Stimulated activated CD8-positive, alpha-beta memory T cell treated with anti-CD3 and anti-CD28 coated beads, Interleukin-15, amount 100 ng/mL, for 4 hours (primary cell): ENCODE measurements at places on chromosomes 16 and 17.

DNA sequence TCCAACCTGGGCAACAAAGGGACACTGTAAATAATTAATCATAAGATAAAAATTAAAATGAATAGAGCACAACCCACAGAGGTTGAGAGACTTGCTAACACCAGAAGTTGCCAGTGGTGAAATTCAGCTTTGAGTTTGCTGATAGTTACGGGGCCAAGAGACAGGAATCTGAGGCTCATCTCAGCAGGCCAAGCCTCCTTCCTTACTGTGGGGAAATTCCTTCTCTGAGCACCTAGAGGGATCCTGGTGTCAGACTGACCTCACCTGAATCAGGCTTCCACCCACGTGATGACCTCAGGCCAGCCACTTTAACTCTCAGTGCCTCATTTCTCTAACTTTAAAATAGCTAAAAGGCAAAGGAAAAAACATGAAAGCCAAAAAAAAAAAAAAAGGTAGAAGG lies 4.7 kb downstream of the ABAT start:
- no peak for DNase-seq

DNA sequence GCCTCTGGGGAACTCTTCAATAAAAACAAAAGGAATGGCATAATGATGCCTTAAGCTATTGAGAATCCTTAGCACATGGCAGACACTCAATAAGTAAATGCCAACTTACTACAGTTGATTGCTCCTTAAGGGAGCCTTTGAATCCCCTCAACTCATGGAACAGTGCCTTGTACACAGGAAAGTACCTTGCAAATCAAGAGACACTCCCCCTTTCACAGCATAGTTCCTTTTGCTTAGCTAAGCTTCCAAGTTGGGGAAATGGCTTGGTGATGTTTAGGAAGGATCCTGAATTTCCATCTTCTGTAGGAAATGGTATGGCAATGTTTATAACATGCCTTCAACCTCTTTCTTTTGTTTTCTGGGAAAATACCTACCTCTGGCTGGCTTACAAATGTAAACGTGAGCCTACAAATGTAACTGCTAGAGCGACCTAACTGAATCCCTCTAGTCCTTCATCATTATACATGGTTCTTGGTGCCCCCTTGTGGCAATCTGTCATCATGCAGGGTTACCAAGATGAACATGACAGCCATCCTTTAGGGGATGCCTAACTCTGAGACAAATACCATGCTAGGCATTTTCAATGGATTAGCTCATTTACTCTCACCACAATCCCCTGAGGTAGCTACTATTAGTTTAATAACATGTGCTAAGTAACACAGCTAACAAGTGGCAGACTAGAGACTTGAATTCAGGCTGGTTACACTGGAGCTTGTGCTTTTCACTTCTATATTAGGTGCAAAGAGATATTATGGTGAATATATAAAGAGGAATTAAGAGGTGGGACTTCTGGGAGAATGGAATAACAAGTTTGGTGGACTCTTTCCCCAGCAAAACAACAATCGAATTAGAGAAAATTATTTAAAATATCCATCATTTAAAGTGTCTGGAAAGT lies 65.0 kb downstream of the MMD start:
- DNase-seq, result peak; percentile 9

- no peak for DNase-seq
These were observed 24.4 kb downstream of the DHRS7C start for GRCh38 chr17:9766970-9767369.

GRCh38 chr16:85104147-85104546 lies 8.1 kb downstream of the CIBAR2 start:
- DNase-seq, result no peak

GRCh38 chr17:67995570-67996263 lies 552 bp downstream of the C17orf58 start:
- no peak for DNase-seq
